HS-27A (cell line): ENCODE measurements at places on chromosomes 1 and 21.

- no peak for DNase-seq
Observed at GRCh38 chr1:94017155-94017829, 103.7 kb downstream of the ABCA4 start.

DNA sequence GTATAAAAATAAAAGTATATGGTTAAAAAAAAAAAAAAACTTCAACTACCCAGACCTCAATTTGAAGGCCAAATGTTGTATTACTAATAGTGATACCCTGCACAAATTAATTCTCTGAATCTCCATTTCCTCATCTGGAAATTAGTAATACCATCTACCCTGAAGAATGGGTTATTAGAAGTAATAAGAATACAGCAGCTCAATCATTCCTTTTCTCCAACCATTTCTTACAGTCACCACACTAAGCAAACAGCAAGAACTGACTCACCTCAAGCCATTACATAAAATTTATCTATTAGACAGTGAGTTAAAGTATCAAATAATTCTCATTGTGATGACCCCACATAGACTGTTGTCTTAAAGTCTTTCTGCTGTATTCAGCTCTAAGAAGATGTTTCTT, 39.6 kb downstream of the RERE start:
- DNase-seq, result no peak

GRCh38 chr1:68230901-68231626, 1.3 kb downstream of the WLS start:
- no peak for DNase-seq

DNA sequence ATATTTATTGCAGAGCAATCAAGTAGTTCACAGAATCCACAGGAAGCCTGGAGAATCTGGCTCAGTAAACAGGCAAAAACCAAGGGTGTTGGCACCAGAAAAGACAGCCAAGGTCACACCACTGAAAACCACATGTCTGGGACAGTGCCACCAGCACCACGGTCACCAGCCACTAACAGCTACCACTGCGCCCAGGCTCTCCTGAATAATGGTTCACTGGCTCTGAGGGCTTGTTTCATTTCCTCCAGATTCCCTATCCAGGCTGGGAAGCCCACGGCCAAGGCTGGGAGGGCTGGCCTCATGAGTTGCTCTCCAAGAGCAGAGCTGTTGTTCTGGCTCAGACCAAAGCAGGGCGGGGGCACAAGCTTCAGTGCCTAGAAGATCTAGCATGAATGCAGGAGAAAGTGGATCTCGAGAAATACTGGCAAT, 54.5 kb upstream of the PTGFRN start:
- no peak for DNase-seq

- no peak for DNase-seq
Observed at GRCh38 chr1:235697508-235697907, 47.9 kb upstream of the GNG4 start.

GRCh38 chr1:229381234-229381633, 38.4 kb upstream of the CCSAP start:
- DNase-seq, result no peak

DNA sequence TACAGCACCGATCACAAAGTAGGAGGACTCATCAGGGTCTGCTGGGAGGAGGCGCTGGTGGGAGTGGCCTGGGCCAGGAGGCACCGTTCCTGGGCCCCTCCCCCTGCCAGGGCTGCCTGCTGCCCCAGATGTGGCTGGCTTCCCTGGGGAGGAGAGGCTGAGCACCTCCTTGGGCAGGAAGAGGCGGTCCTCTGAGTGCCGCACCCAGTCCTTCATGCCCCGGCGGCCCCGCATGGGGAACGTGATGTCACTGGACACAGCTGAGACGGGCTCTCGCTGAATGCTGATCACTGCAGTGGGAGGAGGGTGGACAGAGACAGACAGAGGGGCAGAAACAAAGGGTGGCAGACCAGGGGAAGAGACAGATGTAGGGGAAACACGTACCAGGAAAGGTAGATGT, 24.8 kb downstream of the ADGRB2 start:
- DNase-seq, result no peak

- no peak for DNase-seq
Observed at GRCh38 chr1:230857822-230858221, 10.5 kb downstream of the C1orf198 start.

DNA sequence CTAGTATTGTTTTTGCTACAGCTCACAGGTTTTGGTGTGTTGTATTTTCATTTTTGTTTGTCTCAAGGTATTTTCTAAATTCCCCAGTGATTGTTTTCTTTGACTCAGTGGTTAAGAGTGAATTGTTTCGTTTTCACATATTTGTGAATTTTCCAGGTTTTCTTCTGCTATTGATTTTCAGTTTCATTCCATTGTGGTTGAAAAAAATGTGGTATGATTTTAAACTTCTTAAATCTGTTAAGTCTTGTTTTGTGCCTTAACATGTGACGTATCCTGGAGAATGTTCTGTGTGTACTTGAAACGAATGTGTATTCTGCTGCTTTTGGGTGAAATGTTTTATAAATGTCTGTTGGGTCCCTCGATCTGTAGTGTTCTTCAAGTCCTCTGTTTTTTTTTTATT, 117.9 kb downstream of the KIF26B start:
- no peak for DNase-seq

GRCh38 chr1:67335411-67335810, 27.7 kb downstream of the IL12RB2 start:
- DNase-seq, result no peak

GRCh38 chr1:62687903-62688686, at the start of gene DOCK7:
Gene DOCK7, minus strand, starts transcription at chr1:62688386. Its CDS starts 122 bp downstream, at chr1:62688264.
- DNase-seq, result no peak

DNA sequence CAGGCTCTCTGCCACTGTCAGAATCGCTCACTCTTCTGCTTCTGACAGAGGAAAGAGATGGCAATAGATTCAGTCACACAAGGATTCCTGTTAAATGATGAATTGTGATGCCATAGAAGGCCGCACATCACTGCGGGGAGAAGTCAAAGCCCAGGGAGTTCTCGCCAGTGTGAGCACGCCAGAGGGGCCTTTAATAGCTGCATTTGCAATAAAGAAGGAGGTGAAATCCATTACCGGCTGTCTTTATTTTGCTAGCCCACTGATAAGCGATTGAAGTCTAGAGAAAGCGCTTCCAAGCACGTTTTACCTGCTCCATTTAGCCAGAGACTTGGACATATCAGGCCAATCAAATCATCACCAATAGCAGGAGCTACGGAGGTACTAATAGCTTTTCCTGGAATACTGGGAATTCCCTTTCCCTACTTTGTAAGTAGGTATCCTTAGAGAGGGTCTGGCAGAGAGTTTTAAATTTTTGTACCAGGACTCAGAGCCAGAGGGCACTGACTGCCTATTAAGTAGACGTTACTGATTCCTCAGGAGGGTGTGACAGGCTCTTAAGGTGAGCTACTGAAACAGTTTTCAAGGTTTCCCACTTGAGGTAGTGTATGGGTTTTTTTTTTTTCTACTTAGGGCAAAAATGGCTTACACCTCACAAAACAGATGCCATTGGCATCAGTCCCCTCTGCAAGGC, 10.2 kb upstream of the TARBP1 start:
- no peak for DNase-seq

- no peak for DNase-seq
Observed at GRCh38 chr1:231215681-231216385, 25.2 kb upstream of the GNPAT start.

DNA sequence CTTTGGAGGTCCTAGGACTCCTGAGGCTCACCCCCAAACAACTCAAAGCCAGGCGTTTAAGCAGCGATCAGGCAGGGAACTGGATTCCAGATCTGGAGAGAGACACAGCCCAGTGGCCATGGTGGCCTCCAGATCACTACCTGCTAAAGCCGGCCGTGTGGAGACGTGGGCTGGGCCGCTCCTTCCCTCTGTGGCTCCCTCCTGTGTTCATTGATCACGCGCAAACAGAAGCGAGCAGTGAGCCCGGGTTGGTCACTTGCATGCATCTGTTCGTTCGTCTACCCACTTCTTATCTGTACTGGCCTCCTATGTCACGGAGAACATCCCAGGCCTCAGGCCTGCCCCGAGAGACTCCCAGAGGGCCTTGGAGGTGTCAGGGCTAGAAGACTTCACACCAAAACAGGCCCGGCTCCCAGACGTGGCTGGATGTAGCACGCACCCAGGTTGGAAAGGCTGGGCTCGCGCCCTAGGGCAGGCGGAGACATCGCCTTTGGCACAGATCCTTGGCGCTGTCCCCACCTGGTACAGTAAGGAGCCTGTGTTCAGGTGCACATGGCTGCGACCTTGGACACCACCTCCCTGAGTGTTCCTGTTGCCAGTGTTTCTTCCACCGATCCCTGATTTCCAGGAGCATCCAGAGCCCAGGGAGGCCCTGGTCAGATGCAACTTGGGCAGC, 76.7 kb upstream of the ARHGEF16 start:
- DNase-seq, result no peak

DNA sequence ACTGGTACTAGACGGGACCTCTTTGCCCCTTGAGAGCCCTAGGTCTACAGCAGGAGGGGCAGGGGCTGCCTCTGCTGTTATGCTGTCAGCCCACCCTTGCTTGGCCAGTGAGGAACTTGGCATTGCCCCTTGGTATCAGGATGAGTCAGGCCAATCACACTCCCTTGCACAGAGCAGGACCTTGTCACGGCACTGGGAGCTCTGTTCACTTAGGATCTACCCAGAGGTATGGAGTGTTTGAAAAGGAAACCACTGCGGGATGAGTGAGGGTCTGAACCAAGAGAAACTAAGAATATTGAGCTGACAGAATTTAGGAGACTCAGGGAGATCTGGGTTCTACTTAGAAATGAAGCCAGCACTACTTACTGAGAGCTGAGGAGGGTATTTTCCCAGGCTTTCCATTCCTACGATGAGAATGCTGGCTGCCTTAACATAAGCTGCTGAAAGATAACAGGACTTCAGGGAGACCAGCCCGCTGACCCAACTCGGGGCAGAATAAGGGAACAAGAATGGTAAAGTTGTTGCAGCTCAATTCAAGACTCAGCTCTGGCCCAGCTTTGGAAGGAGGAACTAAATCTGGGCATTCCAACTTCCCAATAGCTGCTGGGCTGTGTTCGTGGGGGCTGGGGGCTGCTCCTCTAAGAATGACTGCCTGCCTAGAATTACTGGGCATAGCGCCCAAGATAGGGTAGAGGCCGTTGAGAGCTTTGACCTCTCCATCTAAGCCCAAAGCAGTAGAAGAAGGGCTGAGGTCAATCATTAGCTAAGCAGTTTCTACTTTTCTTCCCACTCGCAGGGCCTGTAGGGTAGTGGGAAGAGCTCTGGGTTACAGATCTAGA, 1.5 kb downstream of the FABP3 start:
- no peak for DNase-seq

GRCh38 chr21:41678016-41678923, 88.6 kb downstream of the RIPK4 start:
- no peak for DNase-seq

DNA sequence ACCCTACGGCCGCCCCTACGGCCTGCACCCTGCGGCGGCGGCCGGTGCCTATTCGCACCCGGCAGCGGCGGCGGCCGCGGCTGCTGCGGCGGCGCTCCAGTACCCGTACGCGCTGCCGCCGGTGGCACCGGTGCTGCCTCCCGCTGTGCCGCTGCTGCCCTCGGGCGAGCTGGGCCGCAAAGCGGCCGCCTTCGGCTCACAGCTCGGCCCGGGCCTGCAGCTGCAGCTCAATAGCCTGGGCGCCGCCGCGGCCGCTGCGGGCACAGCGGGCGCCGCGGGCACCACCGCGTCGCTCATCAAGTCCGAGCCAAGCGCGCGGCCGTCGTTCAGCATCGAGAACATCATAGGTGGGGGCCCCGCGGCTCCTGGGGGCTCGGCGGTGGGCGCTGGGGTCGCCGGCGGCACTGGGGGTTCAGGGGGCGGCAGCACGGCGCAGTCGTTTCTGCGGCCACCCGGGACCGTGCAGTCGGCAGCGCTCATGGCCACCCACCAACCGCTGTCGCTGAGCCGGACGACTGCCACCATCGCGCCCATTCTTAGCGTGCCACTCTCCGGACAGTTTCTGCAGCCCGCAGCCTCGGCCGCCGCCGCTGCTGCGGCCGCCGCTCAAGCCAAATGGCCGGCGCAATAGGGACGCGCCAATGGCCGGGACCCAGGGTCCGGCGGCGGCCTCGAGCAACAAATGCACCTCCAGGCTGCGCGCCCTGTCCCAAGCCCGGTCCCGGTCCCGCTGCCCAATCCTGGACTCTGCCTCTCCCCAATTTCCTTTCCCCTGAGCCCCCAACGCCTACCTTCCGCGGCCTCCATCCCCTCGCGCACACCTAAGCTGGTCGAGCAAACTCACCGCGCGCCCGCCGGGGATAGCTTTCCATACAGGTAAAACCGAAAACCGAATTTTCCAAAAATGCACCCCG, 1.8 kb downstream of the FOXD3 start:
- no peak for DNase-seq

- no peak for DNase-seq
Observed at GRCh38 chr1:34373912-34374311, 197.2 kb downstream of the C1orf94 start.

DNA sequence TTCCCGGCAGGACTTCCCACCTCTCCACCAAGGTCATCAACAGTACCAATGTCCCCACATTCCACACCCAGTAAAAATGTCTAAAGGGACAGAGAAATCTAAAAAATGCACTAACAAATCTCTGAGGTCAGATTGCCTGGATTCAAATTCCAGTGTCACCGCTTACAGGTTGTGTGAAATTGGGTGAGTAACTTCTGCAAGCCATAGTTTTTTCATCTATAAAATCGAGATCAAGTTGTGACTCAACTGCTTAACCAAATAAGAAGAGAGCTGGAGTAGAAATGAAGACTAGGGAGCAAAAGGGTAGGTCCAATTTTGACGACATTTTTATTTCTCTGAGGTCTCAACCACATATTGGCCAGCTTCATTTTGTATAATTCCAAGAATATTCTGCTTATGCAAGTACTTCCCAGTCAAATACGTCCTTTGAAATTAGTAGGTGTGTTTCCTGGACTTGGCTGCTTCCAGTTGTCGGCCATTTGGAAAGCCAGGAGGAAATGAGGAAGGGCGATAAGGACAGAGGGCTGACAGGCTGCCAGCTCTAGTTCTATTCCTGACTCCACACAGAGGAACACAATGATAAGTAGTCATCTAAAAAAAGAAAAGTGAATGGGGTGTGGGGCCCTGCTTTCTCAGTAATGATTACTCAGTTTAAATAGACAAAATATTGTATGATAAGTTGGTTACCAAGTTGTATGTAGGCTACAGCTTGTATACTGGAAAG, 57.7 kb upstream of the ZC3H11B start:
- peak; percentile 42 for DNase-seq

DNA sequence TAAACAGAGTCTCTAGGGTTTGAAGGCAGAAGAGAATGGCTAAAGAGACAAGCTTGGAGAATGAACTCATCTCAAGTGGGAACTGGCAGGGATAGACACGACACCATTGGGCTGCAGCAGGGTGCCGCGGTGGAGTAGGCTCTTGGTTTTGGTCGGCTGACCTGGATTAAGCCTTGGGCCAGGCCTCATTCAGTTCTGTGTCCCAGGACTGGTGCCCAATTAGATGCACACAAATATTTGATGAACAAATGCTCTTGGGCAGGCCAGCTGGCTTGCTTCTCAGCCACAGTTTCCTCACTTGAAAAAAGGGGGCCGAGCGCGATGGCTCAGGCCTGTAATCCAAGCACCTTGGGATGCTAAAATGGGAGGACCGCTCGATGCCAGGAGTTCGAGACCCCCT, 53.4 kb upstream of the CITED4 start:
- DNase-seq, result no peak

GRCh38 chr1:119702384-119702783, 9.3 kb upstream of the PHGDH start:
- peak; percentile 70 for DNase-seq

GRCh38 chr1:226406401-226406881, 1.5 kb downstream of the PARP1 start:
- DNase-seq, result no peak
